Stimulated activated CD8-positive, alpha-beta memory T cell treated with anti-CD3 and anti-CD28 coated beads, Interleukin-4, amount 100 ng/mL, for 4 hours (primary cell): ENCODE measurements at places on chromosomes 4 and X.
A peak's percentile ranks its signal among the peaks of the same experiment; 100 is the strongest.

DNA sequence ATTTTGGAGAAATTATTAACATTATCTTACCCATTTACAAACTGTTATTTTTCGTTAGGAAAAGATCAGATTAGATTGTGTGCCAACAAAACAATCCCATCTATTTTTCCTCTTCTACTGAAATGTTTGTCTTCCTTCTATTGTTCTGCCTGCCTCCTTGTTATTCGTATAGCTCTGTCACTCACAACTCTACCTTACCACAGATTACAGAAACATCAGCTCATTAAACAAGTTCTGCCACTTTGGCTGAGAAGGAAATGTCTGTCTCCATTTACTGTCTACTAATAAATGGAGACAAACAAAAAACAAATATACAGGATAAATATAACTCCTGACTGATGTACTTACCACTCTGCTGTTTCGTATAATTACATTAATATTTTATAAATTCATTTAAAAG is 211.4 kb downstream of the ENOX2 start:
- no peak for DNase-seq

- no peak for DNase-seq
Measured at GRCh38 chrX:18792828-18793227, 85.4 kb downstream of the PPEF1 start.

GRCh38 chr4:7697821-7698220 is 241.8 kb downstream of the AFAP1 start:
- no peak for DNase-seq

GRCh38 chr4:73068491-73069337 is 802 bp downstream of the COX18 start:
- no peak for DNase-seq

- DNase-seq = no peak
Measured at GRCh38 chr4:24956091-24956490, 43.2 kb upstream of the CCDC149 start.

DNA sequence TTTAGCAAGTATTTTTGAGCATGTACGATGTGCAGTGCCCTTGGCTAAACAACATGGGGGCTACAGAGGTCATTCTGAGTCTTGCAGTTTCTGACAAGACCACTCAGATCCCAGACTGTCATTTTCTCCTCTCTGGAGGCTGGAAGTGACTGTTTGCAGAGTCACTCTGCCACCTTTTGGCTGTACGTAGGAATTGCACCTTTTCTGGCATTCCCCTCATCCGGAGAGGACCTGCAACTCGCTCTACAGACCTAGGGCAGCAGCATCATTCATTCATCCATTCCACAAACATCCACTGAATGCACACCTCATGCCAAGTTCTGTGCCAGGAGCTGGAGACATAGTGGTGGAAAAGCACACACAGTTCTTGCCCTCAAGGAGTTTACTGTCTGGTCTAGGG is 160.4 kb upstream of the GPR101 start:
- no peak for DNase-seq

- no peak for DNase-seq
Measured at GRCh38 chrX:103073467-103073866, 9.5 kb upstream of the BEX1 start.

DNA sequence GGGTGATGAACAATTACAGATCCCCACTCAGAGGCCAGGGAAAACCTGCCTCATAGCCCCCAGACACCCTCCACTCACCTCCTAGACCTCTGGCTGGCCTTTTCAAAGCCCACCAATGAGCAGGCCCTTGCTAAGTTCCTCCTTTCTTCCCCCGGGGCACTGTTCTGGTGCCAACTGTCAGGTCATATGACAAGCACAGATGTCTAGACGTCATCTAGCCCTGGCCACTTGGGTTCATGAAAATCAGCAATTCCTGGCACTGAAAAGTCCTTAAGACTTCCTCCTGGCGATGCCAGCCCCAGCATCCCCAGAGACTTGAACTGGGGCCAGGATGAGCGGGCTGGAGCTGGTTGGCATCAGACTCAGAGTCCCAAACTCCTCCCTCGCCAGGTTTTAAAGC is 115.6 kb upstream of the NALF2 start:
- no peak for DNase-seq

- DNase-seq = no peak
Measured at GRCh38 chrX:109847257-109848187, 114.5 kb upstream of the ACSL4 start.

DNA sequence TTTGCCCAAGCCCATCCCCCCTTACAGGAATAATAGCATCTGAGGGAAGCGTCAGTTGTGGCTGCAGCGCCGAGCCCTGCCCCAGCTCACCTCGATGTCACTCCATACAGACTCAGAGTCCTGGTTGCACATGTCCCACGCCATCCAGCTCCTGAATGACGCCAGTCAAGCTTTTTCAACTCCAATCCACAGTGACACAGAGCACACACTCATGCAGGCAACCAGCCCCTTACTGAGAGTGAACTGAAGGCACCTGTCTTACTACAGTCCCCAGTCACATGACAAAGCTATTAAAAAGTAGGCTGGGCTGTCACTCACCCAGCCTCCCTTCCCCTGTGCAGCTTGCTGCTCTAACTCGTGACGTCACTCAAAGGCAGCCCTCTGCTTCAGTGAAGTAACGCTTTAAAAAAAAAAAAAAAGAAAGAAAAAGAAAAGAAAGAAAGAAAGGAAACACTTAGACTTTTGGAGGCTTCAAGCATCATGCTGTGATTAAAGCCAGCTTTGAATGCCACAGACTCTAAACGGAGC is at the start of gene PPARGC1A:
TSS of gene PPARGC1A (minus strand) at position 234 of the 528 bp plus-strand sequence. CDS start at position 144, 90 bp downstream.
- no peak for DNase-seq

- no peak for DNase-seq
Measured at GRCh38 chr4:55807556-55807955, 12.0 kb upstream of the EXOC1L start.

DNA sequence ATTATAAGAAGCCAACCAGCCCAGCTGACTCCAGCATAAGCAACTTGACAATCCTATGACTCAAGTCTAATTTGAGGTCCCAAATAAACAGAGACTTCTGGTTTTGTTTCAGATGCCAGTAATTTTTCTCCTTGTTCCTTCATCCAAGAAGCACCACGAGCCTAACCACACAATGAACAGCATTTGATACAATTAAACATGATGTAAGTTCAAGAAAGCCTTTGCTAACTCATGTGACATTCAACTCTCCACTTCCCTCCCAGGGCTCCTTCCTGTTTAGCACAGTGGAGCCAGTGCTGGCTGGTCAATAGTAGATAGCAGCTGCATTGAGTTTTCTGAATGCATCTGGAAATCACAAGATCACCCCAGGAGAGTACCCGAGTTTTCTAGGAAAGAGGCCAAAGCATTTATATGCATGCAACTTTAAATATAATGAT is 206.3 kb downstream of the ARHGAP24 start:
- no peak for DNase-seq

GRCh38 chrX:153926858-153927671 is 1.0 kb upstream of the ARHGAP4 start:
- DNase-seq = peak; percentile 34

DNA sequence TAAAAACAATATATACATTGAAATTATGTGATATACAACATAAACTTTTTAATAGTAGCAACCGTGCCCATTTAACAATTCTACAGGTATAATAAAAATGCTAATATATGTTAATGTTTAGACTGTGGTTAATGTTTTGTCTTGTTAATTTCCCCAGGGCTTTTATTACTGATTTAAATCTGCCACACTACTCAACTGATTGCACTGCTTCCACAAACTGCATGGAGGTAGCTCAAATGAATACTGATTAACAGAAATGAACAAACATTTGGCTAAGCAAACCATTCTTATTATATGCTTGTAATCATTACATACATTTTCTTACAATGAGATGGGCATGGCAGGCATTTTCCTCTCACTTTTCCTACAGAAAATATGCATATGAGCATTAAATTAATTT is 275.9 kb downstream of the GPC3 start:
- DNase-seq = no peak

GRCh38 chr4:98093662-98094061 is 49.6 kb downstream of the STPG2 start:
- no peak for DNase-seq

DNA sequence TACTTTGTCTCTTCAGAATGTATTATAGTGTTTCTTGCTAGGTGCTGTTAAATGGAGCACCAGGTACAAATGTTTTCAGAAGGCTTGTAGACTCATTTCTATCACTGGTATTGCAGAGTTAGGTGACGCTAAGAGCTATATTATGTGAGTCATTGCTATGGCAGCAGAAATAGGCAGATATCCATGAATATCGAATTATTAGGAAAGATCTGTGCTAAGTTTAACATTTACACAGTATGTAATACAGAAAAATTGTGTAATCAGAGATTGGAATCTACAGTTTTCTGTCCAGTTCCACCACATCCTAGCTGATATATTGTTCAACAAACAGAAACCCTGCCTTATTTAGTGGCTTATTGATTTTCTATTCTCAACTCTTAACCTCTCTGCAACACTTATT is 1025.5 kb downstream of the STIM2 start:
- no peak for DNase-seq

DNA sequence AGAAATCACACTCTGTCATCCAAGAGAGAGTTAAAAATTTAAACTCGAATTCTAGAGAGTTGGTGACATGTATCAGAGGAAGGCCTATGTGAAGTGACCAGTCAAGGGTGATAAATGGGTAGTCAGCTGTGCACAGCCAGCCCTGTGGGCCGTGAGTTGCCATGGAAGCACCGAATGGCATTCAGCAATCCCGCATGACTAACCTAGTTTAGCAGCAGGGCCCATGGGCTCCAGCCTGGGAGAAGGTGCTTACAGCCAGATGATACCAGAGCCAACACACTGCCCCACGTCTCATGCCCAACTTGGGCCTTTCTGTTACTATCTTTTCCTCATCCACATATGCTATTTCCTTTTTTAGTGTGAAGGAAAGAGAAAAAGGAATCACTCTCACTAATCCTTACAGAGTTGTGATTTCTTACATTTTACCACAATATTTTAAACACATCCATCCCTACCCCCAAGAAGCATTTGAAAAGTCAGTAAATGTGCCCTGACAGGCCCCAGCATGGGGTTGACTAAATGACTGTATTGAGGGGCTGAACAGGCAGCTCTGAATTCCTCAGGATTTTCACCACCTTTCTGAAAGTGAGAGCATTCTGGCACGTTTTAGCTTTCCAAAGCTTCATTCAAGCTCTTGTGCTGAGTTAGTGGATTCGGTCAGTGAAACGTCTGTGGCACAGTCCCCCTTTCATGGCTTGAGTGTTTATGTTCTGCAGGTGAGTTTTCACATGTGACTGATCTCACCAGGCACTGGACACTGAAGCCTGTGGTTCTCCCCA is 104.2 kb downstream of the AFF1 start:
- no peak for DNase-seq

- DNase-seq = no peak
Measured at GRCh38 chr4:184269879-184270430, 52.3 kb upstream of the ENPP6 start.

DNA sequence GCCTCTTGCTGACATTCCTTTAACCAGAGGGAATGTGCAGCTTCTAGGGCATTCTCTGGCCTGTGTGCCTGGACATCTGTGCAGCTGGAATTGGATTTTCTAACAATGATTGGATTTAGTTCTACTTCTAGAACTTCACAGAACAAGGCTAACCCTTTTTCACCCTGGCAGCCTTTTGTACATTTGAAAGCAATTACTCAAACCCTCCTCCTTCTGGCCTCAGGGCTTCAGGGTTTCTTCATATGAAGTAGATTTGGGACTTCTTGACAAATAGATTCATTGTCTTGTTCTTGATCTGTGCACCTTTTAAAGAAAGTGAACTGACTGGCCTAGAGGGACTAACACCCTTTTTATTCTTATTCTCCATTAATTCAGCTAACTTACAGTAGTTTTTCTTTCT is 30.1 kb downstream of the SPATA18 start:
- DNase-seq = no peak

DNA sequence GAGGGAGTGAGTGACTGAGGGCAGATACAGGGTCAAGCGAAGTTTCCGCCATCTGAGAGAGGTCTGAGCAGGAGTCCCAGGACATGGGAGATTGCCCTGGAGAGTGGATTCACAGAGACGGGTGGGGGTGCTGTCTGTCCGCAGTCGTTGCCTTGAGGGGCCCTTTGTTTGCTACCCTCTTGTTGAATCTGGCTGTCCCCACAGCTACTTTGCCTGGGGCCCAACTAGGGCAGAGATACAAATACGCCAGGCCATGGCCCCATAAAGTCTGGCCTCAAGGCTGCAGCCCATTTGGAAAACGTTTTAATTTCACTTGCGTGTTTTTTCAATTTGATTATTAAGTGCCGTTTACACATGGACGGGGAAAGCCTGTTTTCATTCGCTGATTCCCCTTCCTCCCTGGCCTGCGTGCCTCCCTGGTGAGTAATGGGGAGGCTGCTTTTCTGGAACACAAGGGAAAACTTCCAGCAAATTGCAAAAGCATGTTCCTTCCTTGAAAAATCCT is 134.4 kb downstream of the SMIM20 start:
- no peak for DNase-seq

GRCh38 chrX:17529151-17529745 is 154.2 kb downstream of the NHS start:
- no peak for DNase-seq

GRCh38 chr4:66636349-66636748 is 909.0 kb downstream of the CENPC start:
- DNase-seq = no peak

DNA sequence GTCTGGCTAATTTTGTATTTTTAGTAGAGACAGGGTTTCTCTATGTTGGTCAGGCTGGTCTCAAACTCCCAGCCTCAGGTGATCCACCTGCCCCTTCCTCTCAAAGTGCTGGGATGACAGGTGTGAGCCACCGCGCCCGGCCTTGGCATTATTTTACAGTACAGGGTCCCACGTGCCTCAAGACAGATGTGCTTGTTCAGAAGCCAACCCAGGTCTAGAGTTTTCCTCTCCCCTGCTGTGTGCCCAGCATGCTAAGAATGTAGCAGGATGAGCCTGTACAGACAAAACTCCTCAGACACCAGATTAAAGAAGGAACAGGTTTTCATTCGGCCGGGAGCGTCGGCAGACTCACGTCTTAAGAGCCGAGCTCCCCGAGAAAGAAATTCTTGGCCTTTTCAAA is 42.2 kb downstream of the CRLF2 start:
- no peak for DNase-seq

GRCh38 chr4:1253831-1254230 is 4.9 kb upstream of the CTBP1 start:
- no peak for DNase-seq
